Epithelial cell of prostate (primary cell): ENCODE measurements at places on chromosomes 3 and 15.

- DNase-seq, result no peak
Observed at GRCh38 chr3:65607101-65607500, 431.6 kb downstream of the MAGI1 start.

GRCh38 chr3:10964537-10965167, 27.9 kb upstream of the SLC6A1 start:
- DNase-seq, result no peak

DNA sequence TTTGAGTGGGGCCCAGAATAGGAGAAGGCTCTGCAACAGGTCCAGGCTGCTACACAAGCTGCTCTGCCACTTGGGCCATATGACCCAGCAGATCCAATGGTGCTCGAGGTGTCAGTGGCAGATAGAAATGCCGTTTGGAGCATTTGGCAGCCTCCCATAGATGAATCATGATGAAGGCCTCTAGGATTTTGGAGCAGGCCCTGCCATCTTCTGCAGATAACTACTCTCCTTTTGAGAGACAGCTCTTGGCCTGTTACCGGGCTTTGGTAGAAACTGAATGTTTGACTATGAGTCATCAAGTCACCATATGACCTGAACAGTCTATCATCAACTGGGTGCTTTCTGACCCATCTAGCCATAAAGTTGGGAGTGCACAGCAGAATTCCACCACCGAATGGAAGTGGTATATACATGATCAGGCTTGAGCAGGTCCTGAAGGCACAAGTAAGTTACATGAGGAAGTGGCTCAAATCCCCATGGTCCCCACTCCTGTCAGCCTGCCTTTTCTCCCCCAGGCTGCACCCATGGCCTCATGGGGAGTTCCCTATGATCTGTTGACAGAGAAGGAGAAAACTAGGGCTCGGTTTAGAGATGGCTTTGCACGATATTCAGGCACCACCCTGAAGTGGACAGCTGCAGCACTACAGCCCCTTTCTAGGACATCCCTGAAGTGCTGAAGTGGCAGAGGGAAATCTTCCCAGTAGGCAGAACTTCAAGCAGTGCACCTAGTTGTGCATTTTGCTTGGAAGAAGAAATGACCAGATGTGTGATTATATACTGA, 971.4 kb downstream of the MCTP2 start:
- peak; percentile 6 for DNase-seq

- no peak for DNase-seq
Observed at GRCh38 chr3:30007668-30008067, 598.7 kb upstream of the TGFBR2 start.

- DNase-seq, result no peak
Observed at GRCh38 chr3:29991198-29991597, 615.2 kb upstream of the TGFBR2 start.

DNA sequence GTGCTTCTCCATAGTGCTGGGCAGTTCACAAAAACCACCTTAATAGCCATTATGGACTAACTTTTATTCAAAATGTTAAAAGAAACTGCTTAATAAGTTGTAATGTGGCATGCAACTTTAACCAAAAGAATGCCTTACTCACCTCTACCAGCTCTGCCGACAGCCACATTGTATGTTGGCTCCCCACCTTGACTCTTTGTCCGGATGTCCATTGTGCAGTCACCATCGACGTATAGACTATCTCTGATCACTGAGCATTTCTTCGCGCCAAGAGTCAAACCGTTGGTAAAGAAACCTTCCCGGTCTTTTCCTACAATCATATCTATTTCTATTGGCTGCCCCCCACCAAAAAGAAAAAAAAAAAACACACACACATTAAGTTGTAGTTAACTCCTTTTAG, 2.5 kb downstream of the PFN2 start:
- no peak for DNase-seq

- no peak for DNase-seq
Observed at GRCh38 chr15:48989170-48989569, 25.5 kb upstream of the SHC4 start.

GRCh38 chr15:89490081-89490813, 6.1 kb downstream of the RHCG start:
- DNase-seq, result no peak

DNA sequence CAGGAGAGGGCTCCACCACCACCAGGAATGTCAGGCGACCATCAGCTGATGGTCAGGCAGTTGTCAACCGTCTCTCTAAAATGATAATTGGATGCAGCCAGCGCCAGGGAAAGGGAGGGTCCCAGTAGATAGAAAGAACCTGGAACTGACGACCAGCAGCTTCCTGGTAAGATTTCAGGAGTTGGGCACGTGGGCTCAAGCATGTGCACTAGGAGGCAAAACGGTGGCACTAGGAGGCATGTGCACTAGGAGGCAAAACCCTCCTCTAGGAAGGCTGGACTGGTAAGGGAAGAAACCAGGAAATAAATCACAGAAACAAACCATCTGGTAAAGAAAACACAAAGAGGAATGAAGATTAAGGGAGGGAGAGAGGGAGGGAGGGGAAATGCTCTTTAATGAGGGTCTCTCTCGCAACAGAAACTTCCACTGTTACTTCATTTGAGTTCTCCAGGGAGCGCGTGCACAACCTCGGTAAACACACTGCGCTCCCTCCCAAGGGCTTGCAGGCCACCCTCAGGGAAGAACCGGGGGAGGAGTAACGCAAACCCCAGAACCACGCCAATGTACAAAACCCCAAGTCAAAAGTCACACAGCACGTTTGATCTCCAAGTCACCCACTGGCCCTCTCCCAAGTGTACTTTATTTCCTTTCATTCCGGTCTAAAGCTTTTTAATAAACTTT, 116.7 kb downstream of the XXYLT1 start:
- no peak for DNase-seq

DNA sequence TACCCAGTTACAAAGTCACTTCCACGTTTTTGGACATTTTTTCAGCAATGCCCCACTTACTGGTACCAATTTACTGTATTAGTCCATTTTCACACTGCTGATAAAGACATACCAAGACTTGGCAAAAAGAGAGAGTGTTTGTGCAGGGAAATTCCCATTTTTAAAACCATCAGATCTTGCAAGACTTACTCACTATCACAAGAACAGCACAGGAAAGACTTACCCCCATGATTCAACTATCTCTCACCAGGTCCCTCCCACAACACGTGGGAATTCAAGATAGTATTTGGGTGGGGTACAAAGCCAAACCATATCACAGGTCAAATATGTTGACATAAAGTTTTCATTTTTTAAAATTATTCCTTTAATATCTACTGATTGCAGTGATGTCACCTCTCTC, 16.2 kb upstream of the ABI3BP start:
- no peak for DNase-seq

DNA sequence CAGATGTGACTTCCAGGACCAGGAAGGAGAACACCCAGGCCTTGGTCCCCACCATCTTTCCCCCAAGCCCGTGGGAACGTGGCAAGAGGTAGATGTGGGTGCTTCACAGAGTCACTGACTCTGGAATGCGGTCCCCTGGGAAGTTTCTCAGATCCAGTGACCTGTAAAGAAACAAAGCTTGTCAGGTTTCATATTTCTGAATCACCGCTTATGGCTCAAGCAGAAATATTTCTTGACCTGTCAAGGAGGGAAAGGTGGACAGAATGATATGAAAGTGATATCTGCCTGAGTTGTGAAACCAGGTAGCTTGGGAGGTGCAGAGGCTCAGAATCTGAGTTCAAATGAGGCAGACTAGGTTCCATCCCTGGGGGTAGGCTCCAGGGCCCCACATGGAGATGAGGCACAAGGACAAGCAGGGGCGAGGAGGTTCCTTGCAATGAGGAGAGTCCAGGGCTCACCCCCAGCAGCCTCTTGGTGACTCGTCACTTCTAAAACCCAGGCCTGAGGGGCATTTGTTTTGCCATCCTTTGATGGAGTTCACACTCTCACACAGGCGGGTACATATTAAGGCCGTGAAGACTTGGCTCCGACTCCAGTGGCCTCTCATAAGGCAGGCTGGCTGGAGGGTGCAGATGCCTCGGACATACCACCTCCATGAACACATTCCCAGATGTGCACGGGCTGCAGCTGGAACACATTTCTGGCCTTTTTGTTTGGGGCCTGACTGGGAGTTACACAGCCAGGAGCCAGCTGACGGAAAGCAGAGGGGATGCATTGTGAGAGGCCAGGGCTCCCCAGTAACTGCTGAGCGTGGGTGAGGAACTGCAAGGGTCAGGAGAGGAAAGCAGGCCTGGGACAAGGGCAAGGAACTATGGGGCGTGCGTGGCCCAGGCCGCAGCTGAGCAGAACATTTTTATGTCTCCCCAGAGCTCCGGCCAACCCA, 1.3 kb downstream of the CILP start:
- DNase-seq, result no peak

GRCh38 chr3:54987719-54988118, 59.9 kb upstream of the LRTM1 start:
- no peak for DNase-seq

GRCh38 chr3:51966486-51966885, 768 bp downstream of the PCBP4 start:
- DNase-seq, result no peak

GRCh38 chr15:38671675-38672254, 107.2 kb upstream of the RASGRP1 start:
- DNase-seq, result no peak

DNA sequence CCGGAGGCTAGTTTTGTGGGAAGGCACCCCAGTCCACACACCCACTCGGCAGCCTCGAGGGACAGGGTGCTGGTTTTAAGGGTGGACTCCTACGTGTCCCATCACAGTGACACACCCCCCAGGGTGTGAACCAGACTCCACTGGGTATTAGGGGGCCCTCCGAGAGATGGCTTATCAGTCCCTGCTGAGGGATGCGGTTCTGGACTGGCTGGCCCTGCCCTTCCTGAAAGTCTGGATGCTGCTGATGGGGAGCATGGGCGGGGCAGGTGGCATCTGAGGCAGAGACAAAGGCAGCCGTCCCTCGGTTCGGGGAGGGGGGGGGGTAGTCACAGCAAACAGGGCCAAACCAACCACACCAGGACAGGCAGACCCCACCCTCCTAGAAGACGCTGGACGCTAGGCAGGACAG, 939 bp upstream of the ULK3 start:
- DNase-seq, result no peak

DNA sequence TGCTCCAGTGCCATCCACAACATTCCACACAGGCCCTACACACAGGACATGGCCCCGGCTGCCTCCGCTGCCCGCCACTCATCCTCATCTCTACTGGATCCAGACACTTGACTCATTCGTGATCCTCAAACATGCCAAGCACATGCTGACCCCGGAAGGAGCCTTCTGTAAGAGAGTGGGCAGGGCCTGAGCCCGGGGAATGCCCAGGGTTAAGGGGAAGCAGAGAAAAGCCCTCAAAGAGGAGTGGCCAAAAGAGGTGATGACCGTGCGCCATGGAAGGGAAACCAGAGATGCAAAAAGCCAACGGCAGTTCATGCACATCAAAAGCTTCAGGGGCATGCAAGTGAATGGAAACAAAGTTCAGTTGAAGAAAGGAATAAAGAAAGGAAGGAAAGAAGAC, 46.1 kb downstream of the RFTN1 start:
- no peak for DNase-seq

DNA sequence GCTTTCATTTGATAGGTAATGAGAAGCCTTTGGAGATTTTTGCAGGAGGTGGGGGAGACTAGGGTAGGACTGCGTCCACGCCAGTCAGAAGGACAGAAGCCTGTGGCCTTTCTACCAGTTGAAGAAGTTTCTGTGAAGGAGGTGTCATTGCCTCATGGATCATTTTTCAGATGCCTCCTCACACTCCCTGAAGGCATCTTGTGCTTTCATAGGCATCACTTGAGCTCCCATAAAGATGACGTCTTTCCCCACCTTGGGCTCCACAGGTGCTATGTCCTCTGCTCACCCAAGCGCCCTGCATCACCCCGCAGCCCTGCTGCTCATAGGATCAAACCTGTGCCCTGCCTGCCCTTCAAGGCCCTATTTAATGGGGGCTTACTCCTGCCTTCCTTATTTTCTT, 7.5 kb upstream of the ITGA11 start:
- DNase-seq, result no peak

DNA sequence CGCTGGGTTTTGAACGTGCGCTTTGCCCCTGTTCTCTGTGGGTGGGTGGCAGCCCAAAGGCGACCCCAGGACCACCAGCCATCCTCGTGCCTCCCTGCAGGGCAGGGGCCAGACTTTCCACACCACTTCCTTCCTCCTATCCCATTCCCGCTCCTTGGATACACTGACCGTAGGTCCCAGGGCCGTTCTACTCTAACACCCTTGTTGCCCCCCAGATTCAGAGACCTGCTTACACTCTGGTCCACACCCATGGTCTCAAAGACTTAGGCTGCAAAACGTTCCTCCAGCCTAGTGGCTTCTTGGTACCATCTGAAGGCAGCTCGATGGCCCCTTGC, 318 bp upstream of the DCLK3 start:
- DNase-seq, result no peak

DNA sequence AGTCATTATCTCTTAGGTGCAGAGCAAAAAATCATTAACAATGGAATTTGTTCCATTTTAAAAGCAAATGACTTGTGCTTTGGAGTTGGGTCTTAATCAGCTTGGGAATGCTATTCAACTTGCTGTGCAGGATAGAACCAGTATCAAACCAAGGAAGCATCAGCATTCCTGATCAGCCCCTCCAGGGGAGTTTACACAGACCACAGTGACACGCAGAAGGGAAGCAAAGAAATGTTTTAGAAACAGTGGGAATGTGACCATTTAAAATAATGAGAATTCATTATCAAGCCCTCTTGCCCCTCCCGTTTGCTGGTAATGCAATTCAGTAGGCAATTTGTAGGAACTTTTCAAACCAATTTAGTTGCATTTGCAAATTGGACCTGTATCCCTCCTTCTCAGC, 155.1 kb downstream of the LRTM1 start:
- DNase-seq, result no peak

DNA sequence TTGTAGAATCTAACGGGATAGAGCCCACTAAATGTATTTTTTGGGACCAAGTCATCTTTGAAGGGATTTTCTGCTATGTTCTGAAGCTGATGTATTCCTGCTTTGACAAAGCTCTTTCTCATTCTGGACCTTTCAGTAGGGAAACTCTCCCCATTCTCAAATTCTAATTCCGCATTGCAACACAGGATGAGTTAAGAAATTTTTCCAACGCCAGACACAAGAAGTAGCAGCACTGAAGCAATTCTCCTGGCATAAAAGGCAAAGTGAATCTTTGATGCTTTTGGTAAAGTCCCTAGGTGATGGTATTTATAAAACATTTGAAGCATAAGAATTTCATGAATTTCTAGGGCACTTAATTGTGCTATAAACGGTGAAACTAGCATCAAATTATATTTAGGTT, 76.8 kb downstream of the ZPLD1 start:
- no peak for DNase-seq

DNA sequence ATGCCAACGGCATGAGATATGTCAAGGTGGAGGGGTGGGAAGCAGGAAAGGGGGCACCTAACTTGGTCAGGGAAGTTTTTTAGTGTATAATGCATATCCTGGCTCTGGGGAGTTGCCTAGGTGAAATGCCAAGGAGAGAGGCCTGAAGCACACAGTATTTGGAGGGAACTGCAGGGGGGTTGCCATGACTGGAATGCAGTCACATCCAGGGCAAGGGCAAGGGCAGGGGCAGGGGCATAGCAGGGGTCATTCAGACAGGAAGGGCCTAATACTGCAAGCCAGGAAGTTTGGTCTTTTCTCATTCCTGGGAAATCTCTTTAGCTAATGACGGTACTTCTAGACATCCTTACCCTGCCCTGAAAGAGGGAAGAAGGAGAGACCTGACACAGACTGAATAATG, 60.5 kb downstream of the MYRIP start:
- no peak for DNase-seq

GRCh38 chr3:32990116-32990515, 38.7 kb downstream of the CCR4 start:
- DNase-seq, result peak; percentile 12
